Cardiac muscle cell (in vitro differentiated cells and primary cell): ENCODE measurements at places on chromosomes 1 and 21.

DNA sequence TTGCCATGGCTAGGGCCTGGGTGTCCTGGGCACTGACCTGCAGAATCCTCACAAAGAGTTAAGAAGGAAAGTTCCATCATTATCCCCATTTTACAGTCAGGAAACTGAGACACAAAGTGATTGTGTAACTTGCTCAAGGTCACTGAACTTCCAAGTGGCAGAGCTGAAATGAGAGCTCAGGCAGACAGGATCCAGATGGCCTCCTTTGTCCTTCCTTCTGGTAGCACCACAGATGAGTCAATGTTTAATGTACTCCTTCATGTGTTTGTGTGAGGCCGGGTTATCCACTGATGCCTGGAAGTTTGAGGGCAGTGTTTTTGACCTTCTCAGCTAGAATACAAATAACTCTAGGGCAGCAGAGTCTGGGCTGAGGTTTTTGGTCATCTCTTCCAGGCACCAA, 207.0 kb downstream of the TNR start:
- DNase-seq: peak; percentile 78

GRCh38 chr1:157302724-157303123, 164.5 kb upstream of the ETV3 start:
- no peak for DNase-seq

GRCh38 chr1:31793586-31794285, 22.1 kb downstream of the SPOCD1 start:
- no peak for DNase-seq

DNA sequence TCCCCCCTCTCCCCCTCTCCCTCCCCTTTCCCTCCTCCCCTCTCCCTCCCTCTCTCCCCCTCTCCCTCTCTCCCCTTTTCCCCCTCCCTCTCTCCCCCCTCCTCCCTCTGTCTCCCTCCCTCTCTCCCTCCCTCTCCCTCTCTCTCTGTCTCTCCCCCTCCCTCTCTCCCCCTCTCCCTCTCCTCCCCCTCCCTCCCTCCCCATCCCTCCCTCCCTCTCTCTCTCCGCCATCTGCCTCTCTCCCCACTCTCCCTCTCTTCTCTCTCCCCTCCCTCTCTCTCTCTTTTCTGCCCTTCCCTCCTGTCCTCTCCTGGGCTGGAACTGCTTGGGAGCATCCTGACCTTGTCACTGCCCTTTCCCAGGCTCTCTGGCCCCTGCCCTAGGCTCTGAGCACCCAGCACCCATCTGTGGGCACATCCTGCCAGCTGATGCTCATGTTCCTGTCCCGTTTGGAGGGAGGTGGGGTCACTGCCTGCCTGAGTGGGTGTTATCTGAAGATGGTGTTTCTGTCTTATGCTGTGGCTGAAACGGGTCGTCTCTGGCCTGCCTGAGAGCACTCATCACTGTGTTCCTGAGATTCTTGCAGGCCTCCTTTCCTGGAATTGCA, 10.8 kb downstream of the FTCD start:
- DNase-seq: no peak

- DNase-seq: peak; percentile 2
Measured at GRCh38 chr1:198056255-198056654, 100.5 kb upstream of the NEK7 start.

DNA sequence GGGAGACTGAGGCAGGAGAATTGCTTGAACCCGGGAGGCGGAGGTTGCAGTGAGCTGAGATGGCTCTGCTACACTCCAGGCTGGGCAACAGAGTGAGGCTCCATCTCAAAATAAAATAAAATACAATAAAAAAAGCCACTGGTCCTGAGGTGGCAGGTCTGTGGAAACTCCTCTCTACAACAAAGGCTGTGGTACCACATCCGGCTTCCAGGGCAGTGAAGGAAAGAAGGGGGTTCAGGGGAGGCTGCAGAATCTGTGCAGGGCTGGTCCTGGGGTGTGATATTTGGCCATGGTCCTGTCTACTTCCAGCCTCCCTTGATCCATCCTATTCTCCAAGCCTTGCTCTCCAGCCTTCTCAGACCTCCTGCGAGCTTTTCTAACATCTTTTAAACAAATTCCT, 731 bp upstream of the ZNF683 start:
- no peak for DNase-seq

DNA sequence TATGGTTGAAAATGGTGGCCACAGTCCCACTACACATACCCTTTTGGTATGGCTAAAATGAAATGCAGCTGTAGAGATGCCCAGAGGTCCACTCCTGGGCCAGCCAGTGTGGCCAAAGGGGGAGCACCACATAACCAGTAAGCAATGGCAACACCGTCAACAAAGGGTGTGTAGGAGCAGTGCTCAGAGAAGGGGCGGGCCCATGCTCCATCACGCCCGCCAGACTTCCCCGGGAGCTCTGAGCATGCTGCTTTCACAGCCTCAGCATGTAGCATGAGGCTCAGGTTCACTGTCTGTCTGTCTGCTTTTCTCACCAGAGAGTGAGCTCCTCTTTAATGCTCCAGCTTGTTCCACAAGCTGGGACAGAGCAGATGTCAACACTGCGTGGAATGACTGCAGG, 537.6 kb downstream of the MATN1 start:
- no peak for DNase-seq

GRCh38 chr1:76870037-76870436, 2.8 kb downstream of the ST6GALNAC5 start:
- DNase-seq: no peak

DNA sequence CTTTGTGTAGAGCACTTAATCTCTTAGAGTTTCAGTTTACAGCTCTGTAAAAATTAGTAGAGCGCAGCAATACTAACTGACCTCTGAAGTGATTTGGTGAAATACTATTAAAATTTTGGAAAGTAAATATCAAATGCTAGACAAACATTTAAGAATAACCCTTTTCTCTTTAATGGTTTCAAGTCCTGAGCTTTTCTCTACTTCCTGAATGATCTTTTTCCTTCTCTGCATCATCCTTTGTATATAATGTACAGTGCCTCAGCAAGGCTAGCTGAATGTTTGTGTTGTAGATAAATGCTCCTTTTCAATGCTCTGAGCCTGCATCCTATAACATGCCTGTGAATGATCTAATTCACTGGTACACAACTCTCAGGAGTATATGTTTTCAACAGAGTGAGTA, 272.9 kb downstream of the ADGRL2 start:
- no peak for DNase-seq

DNA sequence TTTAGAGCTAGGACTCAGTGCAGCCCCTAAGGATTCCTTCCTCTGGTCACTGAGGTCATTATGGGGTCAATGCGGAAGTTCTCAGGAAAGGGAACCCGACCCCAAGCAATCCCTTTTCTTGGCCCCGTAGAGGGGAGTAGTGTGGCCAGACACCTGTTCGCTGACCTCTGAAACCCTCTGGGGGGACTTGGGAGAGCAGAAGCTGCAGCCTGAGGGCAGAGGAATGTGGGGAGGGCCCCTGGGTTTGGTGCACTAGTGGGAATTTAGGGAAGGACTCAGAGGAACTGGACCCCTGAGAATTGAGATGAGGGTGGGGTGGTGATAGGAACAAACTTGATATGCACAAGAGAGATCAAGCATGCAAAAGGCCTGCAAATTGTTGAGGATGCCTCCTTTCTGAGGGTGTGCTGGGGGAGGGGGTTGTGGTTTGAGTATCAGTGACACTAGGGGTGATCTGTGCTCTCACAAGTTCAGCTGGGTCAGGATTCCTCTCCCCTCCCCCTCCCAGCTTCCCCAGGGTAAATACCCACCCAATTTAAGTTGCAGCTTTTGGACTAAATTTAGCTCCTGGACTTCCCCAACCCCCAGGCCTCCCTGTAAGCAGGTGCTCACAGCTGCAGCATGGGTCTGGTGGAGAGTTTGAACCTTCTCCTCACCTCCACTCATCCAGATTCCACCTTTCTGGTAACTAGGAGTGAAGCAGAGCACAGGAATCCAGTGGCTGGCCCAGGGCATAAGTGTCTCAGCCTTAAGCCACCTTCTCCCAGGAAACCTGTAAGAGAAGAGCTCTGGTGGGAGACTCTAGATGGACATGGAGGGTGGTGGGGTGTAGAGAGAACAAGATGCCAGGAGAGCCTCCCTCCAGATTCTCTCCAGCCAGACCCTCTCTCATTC, 13.5 kb downstream of the ADAMTSL4 start:
- DNase-seq: no peak

DNA sequence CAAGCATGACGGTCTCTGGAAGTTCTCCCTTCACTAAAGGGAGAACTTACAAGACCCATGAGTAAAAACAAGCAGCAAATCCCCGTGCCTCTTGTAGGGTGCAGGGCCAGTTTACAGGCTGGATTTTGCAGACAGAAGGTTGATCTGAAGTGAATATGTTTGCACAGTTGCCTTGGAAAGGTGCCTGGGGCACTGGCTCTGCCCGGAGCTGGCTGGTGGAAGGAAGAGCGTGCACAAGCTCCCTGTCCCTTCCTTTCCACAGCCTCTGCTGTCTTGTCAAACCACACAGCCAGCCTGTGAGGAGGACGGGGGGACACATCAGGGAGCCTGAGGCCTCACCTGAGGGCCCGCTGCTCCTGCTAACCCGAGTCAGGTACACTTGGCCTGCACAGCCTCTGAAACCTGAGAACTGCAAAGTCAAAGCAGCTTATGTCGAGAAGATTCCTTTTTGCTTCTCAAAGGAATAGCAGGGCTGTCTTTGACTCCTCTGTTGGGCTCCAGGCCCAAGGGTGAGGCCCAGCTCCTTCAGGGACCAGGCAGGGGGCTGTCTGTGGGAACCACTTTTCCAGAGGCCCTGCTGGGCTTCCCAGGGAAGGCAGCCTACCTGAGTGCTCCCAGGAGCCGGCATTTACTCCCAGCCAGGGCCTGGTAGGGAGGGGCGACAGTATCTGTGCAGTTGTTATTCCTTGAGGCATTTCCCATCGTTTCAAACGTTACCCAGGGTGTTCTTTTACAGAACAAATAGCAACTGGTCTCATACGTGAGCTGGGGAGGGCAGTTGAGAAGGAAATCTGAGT, 251.5 kb downstream of the SIPA1L2 start:
- DNase-seq: peak; percentile 5

- DNase-seq: no peak
Measured at GRCh38 chr1:87336623-87337067, 8.0 kb downstream of the LMO4 start.

DNA sequence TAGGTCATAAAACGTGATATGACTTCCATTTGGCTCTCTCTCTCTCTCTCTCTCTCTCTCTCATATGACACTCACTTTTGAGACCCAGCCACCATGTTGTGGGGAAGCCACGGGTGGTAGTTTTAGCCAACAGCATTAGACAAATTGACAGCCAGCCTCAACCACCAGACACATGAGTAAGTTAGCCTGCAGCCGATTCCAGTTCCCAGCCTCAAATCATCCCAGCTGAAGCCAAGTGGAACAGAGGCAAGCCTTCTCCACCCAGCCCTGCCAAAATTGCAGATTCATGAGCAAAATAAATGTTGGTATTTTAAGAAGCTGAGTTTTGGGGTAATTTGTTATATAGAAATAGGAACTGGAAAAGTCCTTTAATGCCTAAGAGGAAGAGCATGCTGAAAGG, 98.0 kb upstream of the DNAH14 start:
- DNase-seq: no peak

GRCh38 chr1:3369446-3370076, 84.9 kb upstream of the ARHGEF16 start:
- DNase-seq: no peak

DNA sequence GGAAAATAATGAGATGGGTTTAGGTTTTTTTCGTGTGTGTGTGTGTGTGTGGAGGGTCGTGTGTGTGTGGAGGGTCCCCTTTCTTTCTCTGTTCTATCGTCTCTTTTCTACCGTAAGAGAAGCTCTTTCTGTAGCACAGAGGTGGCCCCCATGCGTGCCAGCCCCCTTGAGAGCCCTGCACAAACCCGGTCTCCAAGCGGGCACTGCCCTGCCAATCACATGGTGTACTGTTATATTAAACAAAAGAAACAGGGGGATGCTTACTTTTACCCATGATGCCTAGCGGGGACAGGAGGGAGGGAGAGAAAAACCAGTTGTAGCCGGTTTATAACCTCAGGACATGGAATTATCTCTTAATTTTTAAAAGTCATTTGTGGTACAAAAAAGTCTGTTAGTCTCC, 41.0 kb downstream of the GATAD2B start:
- DNase-seq: peak; percentile 58

GRCh38 chr1:59089036-59089798, 207.7 kb upstream of the FGGY start:
- DNase-seq: no peak

DNA sequence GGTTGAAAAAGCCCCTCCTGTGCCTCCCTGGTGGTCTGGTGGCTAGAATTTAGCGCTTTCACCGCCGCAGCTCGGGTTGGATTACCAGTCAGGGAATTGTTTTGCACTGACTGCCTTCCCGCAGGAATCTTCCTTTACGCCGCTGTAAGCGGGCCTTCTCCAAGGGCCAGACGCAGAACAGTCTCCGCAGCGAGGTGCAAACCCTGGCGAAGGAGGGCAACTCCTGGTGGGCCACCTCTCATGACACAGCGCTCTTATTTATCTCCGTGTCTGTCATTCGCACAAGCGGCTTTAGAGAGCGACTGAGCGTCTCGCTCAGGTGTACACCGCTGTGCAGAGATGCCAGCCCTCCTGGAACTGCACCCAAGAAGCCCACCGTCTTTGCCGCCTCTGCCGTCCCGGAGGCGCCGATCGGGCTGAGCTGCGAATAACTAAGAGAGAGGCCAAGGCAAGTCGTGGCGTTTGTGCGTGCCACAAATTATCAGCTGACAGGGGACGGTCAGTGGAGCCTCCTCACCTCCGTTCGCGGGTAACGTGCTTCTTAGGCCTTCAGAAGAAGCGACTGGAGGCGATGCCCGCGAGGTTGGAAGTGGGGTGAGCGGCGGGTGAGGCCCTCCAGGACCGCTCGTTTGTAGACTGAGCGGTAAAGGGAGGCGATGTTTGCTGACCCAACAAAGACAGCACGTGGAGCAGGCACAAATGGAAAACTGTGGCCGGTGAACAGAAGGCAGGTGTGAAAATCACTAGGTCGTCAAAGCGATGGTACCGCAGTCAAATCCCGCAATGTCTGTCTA, 93.5 kb downstream of the PRKAB2 start:
- no peak for DNase-seq

DNA sequence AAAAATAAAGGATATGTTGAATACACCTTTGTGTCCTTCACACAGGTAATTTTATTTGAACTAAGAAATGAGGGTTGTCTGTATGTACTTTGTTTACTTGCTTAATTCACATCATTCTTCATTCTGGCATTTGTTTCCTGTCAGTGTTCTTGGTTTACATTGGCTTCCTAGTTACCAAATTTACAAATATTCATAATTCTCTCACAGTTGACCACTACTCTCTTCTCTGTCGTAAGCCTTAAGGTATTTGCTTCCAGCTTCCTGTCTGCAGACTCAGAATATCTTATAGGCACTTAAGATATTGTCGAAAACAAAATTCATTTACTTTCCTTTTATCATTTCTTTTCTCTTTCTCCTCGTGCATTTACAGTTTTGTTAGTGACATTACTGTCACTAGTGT, 15.9 kb downstream of the RNPC3 start:
- DNase-seq: no peak

DNA sequence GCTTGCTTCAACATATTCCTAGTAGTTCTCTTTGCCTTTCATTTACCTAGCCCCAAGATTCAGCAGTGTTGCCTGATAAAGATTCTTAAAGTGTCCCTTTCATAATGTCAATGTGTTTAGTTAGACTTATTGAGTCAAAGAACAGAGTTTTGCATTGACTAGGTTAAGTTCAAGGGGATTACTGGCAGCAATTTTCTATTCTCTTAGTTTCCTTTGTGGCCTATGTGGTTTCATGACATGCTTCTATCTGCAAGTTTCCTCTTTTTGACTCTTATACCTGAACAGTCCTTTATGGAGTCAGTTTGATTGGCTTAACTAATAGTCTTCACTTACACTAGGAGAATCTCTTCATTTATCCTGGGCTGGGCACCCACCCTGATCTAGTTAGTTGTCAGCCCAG, 151.3 kb downstream of the ADGRL4 start:
- no peak for DNase-seq

- DNase-seq: no peak
Measured at GRCh38 chr21:23014021-23014420, 2015.8 kb downstream of the NCAM2 start.
